Activated T-cell treated with anti-CD3 and anti-CD28 coated beads for 1 hour (primary cell): ENCODE measurements at places on chromosomes 4 and X.

GRCh38 chr4:170423137-170423536, 333.4 kb upstream of the AADAT start:
- DNase-seq, result no peak

DNA sequence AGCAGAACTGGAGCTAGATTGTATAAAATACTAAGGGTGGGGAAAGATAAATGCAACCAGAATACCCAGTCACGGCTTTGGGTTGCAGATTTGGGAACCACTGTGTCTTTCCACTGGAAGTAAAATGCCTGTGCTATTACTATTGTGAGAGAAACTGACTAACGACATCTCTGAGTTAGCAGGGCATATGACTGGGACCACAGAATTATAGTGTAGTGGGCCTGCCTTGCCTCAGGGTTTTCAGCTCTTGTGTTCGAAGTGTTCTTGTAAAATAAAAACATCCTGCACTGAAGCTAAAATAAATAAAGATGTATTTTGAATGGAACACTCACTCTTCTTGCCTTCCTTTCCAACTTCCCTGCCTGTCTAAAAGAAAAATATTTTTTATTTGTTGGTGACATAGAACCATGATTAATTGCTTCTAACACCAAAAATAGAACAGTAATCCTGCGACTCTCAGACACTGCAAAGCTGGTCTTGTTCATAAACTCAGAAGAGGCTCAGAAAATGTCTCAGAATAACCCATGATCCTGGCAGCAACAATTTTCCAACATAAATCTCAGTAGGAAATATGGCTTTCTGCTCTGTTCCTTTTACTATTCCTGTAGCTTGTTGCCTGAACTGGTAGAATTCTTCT, 104.2 kb downstream of the FAM47B start:
- DNase-seq, result no peak

DNA sequence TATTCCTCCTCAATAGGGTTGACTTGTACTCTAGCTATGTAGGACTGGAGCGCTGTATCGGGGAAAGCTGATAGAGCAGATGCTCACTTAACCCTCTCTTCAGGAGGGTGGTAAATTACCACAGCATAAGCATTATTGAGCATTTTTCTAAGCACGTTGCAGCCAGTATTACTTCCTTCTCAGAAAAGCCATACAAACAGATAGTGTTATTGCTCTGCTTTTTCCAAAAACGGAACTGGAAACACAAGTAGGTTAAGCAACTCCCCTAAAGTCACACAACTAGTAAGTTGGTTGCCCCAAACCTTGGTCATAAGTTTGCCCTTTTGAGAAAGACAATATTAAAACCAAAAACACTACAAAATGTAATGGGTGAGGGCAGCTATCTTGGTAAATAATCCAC, 73.9 kb downstream of the REELD1 start:
- DNase-seq, result no peak

GRCh38 chr4:157043131-157043530, 32.8 kb upstream of the GLRB start:
- no peak for DNase-seq

- DNase-seq, result no peak
Observed at GRCh38 chr4:168021666-168022065, 70.7 kb upstream of the ANXA10 start.

DNA sequence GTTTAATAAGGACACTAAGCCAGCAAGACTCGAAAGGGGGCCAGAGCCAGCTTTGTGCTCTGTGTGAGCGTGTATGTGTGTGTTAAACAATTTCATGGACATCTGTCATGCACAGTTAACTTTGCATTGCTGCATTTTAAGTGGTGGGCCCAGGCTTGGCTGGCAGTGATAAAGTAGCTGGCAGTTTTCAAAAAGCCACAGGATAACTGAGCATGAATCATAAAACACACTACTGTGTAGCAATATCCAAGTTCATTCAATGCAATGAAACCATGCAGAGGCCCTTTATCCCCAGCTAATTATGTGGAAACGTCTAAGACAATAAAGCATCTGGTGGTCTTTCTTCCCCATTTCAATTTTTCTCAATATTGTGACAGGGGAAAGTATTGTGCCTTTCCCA, 132.9 kb downstream of the NKX6-1 start:
- no peak for DNase-seq

DNA sequence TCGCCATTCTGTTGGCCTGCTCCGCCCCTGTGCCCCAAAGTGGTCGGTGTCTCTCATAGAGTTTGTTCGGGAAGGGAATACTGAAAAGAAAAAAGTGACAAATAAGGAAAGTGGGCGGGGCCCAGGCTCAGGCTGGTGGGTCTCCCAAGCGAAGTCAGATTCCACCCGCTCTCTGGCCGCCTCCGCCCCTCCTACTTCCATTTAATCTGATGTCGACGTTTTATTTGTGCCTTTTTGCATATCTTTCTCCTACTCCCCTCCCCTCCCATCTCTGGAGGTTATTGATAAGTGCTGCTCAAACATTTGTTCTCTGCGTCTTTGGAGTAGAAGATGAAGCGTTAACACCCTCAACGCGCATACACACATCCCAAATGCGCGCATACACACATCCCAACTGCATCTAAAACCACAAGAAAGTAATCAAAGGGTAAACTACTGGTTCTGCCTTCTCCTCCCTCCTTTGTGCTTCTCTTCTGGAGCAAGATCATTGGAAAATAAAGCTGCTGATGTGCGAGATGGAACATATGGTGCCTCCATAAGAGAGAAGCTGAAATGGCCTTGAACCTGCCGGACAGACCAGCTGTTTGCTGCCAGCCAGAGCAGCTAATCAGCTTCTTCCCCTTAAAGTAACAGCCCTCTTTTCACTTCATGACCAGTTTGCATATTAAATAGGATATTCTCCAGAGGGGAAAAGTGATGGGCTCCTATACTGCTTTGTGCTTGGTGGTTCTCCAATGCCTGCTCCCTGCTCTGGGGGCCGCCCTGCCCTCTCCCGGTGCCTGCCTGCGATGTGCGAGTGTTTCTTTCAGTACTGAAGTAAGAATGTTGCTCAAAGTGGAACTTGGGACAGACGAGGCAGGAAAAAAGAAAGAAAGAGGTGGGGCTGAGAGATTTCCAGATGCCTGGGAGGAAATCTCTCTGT, 3.1 kb downstream of the MAMLD1 start:
- no peak for DNase-seq

DNA sequence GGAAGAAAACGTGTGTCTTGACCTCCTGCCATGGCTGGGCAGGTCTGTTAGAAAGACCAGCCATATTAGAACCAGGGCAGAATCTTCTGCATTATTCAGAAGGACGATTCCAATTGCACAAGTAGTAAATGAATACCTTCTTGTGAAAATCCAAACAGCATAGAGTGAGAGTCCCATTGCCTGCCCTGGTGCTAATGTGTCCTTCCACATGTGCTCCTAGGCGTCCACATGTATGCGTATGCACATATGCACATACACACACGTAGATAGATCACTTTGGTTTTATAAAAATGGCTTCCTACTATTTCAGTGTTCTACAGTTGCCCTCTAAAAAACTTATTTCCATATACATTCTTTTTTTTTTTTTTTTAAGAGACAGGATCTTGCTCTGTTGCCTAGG, 10.2 kb upstream of the GRPEL1 start:
- no peak for DNase-seq

GRCh38 chr4:147332091-147332490, 148.8 kb upstream of the EDNRA start:
- no peak for DNase-seq

GRCh38 chr4:86302251-86302650, 57.6 kb downstream of the MAPK10 start:
- DNase-seq, result no peak

- no peak for DNase-seq
Observed at GRCh38 chr4:81225252-81225651, 10.2 kb upstream of the PRKG2 start.

GRCh38 chr4:152044331-152045036, 283.7 kb upstream of the GATB start:
- no peak for DNase-seq

DNA sequence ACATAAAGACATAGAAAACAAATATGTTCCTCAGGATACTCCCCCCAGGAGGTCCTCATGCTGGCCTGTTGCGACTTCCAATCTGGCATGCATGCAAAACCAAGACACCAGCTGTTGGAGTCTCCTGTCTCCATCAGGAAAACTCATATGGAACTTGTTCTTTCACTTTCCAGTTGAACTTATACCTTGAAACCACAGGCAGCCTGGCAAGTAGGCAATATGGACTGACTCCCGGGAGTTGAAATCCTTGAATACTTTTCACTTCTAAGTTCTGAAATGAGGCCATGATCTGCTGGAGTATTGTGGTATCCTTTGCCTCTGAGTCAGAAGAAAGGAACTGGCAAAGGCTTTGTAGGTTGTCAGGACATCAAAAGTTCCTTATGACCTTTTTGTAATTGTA, 444.2 kb downstream of the IDS start:
- no peak for DNase-seq

DNA sequence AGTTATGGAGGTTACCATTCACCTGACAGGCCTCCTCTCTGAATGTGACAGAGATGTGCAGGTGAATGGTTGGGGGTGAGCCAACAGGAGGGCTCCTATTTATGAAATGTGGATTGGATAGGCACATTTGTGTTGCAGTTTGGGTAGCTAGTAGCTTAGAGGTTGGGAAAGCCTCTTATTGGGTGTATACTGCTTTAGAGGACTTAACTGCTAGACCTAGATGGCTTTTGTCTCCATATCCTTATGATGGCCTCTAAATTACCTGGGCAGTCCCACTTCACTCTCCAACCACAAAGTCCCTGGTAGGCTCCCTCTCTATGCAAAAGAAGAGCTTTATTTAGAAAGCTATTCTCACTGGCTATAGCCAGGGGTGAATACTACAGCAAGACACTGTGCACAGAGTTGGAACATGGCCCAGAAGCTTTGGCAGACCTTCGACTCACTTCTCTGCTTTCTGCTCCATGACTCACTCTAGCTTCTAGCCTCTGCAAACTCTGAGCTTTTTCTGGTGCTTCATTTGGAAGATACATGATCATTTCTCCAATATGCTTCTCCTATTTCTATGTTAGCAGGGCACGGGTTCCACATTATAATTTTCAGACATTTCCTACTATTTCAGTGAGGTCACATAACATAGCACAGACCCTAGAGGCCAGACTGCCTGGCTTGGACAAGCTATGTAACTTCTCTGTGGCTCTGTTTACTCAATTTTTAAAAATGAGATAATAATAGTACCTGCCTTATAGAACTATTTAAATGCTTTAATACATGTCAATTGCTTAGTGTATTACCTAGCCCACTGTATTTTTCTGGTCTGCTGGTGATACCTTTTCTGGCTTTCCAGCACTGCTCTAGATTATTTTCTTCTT, 6.0 kb upstream of the VGLL1 start:
- DNase-seq, result no peak

GRCh38 chrX:16119353-16120220, 3.8 kb upstream of the GRPR start:
- no peak for DNase-seq

- DNase-seq, result no peak
Observed at GRCh38 chr4:171626554-171626953, 186.7 kb upstream of the GALNTL6 start.

DNA sequence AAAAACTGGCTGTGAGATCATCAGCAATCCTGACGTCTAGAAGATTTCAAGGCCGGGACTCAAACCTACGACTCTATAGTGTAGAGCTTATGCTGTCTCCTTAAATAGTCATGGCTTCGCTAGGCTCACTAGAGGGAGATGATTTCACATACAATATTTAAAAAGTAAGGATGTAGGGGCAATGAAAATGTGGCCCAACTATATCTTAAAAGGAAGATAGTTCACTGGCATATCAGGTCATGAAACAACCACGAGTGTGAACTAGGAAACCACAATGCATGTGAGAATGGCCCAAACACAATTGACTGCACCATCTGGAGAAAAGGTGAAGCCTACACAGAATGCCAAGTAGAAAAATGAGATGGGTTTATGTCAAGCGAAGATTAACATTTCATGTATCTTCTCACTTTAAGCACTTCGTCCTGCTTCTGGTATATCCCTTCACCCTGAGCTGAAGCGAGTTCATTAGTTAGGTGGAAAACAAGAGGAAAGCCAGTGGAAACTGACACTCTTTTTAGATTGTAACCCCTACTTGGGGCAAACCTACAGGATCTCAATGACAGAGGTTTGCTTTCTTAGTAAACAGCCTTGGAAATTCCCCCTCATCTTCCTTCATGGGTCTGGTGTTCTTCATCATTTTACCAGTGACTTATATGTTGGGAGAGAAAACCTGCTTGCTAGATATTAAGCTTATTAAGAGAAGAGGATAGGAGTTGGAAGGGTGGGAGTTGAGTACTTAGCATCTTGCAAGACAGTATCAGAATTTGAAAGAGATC, 17.4 kb downstream of the FAM9C start:
- no peak for DNase-seq

- no peak for DNase-seq
Observed at GRCh38 chr4:143273160-143273917, 63.3 kb upstream of the GAB1 start.

- no peak for DNase-seq
Observed at GRCh38 chrX:52933976-52934703, 24.2 kb downstream of the FAM156A start.

DNA sequence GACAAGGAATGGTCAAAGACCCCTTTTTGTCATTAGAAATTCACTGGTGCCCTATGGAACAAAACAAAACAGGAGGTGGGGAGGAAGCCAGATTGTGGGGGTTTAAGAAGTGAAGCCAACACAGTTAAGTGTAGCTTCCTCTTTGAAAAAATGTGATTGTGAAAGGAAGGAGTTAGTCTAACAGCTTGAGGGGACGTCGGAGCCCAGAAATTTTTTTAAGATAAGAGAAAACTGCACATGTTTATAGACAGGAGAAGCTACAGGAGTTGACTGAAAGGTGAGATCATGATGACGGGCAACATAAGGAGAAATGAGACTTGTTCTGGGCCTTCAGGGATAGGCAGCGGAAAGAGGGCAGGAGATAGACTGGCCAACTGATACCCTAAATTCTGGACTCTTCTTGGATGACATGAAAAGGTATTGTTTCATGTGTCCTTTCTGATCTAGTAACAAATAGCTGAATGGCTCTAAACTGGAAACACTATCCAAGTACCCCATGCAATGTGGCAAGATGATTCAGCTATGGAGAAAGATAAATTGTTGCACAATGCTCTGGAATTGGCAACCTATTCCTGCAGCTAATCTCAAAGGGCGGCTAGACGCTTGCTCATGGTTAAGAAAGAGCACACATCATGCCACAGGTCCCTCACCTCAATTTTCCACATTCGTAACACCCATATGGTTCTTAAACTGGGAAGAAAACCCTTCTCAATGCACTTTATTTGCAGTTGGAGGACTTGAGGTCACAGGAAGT, 3.7 kb upstream of the HDAC8 start:
- no peak for DNase-seq

DNA sequence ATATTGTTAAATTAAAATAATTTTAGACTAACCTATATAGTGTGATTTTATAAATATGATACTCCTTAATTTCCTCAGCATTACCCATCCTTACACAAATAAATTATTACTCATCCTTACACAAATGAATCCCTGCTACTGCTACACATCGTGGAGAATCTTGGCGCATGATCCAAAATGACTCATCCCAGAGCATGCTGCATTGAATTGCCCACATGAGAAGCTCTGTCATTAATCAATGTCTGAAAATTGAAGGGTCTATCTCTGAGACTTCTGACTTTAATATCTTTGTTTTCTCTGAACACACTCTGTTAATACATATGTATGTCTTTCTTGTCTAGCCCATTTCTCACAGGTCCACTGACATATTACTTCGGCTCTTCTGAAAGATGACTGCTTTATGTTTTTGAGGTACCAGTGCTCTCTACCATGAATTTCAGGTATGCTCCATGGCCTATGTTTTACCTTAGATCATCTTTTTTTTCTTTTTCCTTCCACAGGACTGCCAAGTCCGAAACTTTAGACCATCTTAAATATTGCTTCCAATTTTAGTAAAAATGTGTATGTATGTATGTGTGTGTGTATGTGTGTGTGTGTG, 15.7 kb upstream of the DUSP21 start:
- no peak for DNase-seq
